ENCODE measurements at places on chromosomes 3 and 15.

GRCh38 chr3:107690522-107691138 is 167.9 kb downstream of the BBX start:
- DNase-seq: no peak

GRCh38 chr3:32973982-32974381 is 22.5 kb downstream of the CCR4 start:
- no peak for DNase-seq

- no peak for DNase-seq
Measured at GRCh38 chr3:30657914-30658313, 51.5 kb downstream of the TGFBR2 start.

DNA sequence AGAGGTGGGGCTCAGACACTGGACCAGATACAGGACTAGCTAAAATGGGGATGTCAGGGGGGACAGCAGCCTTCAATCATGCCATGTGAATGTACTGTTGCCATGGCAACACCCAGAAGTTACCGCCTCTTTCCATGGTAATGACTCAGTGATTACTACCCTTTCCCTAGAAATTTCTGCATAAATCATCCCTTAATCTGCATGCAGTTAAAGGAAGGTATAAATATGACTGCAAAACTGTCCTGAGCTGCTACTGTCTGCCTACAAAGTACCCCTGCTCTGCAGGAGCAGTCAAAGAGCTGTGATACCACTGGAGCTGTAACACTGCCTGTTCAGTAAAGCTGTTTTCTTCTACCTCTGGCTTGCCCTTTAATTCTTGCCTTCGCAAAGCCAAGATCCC is 168.2 kb downstream of the PEAK1 start:
- peak; percentile 25 for DNase-seq

DNA sequence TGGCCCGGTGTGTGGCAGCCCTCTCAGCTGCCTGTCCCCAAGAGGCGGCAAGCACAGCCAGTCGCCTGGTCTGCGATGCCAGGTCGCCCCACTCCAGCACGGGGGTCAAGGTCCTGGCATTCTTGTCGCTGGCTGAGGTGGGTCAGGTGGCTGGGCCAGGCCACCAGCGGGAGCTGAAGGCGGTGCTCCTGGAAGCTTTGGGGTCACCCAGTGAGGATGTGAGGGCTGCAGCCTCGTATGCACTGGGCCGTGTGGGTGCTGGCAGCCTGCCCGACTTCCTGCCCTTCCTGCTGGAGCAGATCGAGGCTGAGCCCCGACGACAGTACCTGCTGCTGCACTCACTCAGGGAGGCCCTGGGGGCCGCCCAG is 20.8 kb downstream of the CAND2 start:
- no peak for DNase-seq

GRCh38 chr15:94375997-94376396 is 144.6 kb downstream of the MCTP2 start:
- no peak for DNase-seq

DNA sequence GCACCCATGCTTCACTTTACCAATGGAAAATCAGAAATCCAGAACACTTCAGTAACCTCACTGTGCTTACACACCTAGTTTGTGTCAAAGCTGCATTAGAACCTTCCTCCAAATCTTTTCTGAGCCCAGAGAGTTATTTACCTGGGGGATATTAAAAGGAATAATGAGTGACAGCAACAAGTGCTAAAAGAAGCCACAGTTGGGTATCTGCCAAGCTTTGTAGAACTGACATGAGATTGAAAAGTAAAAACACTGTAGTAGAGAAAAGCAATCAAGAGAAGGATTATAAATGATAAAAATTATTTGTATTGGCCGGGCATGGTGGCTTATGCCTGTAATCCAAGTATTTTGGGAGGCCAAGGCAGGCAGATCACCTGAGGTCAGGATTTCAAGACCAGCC is 8.8 kb upstream of the TBC1D23 start:
- DNase-seq: no peak

GRCh38 chr3:114221165-114221880 is 16.1 kb downstream of the ZNF80 start:
- no peak for DNase-seq

- DNase-seq: no peak
Measured at GRCh38 chr3:171327441-171328174, 132.6 kb downstream of the TNIK start.

GRCh38 chr3:9188583-9188982 is 60.9 kb downstream of the SRGAP3 start:
- DNase-seq: no peak

Measured in iPS DF 19.7 (cell line).